Activated CD8-positive, alpha-beta T cell treated with anti-CD3 and anti-CD28 coated beads, Interleukin-2, amount 10 ng/mL, durations not matched to agents 7 days and 5 days (primary cell): ENCODE measurements at places on chromosomes 16 and 17.

DNA sequence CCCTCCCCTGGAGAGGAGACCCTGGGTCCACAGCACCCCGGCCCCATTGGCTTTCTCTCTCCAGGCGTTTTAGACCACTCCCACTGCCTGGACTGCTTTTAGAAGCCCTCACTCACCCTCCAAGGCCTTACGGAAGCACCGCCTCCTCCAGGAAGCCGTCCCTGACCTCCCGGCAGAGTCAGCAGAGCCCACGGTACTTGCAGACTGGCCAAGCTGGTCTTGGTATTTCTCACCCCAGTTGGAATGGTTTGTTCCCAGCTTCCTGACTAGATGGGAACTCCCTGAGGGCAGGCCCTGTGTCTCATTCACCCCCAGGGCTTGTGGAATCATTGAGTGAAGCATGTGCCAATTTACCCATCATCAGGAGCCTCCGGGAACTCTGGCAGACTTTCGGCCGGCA lies 9.2 kb downstream of the SCGB1C2 start:
- no peak for DNase-seq

- DNase-seq = no peak
Measured at GRCh38 chr17:41334385-41335305, 16.0 kb downstream of the KRT33A start.

- DNase-seq = no peak
Measured at GRCh38 chr17:66923886-66924285, 40.6 kb upstream of the CACNG4 start.

- DNase-seq = no peak
Measured at GRCh38 chr17:38563362-38564253, 42.1 kb downstream of the SRCIN1 start.

- DNase-seq = no peak
Measured at GRCh38 chr17:45306623-45307022, 10.2 kb downstream of the MAP3K14 start.

DNA sequence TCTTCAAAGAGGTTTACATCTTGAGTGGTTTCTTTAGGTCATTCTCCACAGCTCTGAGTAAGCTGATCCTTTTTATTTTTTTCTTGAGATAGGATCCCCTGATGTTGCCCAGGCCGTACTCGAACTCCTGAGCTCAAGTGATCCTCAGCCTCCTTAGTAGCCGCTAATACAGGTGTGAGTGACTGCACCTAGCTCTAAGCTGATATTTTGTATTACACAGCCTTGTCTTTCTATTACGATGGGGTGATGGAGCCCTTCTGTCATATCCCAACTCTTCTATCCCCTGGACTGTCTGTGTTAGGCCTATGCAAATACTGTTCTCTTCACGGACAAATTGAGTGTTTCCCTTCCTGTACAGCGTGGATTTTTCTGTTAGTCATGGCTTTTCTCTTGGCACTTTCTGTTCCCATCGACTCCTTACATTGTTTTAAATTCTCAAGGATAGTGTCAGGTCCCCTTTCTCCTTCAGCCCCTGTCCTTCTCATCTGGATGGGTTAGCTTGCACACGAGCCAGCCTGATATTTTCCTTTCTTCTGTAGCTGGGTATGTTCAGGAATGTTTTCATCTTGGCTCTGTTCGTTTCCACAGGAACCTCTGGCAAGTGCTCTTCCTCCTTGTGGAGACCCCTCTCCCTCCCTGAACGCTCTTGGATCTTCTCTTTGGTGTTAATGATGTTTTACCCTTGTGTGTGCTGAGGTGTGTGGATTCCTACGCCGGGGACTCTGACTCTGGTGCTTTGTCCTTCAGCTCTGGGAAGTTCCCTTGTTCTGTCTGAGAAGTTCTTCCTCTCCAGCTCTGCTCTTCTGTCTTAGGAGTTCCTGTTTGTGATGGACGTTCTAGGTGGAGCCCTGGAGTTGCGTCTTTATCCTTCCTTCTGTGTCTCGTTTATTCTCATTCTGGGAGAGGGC lies 2.3 kb downstream of the BANP start:
- DNase-seq = no peak

DNA sequence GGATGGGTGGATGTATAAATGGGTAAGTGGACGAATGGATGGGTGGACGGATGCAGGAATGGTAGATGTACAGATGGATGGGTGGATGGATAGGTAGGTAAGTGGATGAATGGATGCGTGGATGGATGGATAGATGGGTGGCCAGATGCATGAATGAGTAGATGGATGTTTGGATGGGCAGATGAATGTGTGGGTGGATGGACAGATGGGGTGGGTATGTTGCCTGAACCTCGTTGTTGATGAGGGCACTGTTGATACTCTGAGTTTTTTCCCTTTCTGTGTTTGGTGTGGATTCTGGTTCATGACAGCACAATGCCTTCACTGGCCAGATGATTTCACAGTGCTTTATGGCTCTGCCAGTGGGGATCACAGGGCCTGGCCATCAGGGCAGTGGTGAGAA lies 208.3 kb downstream of the NPIPB11 start:
- DNase-seq = no peak

DNA sequence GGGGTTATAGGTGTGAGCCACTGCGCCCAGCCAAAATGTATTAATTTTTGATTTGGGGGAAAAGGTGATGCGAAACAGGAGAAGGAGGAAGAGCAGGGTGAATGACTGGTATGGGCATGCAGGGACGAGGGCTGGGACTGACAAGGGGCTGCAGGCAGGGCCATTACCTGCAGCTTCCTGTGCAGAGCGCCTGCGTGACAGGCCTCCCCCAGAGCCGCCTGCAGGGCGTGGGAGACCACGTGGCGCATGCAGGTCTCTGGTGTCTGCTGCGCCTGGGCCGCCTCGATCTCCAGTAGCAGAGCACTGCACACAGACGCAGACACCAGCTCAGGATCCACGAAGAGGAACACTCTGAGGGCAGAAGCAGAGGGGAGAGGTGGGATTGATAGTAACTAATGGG lies 32.4 kb downstream of the PIK3R6 start:
- DNase-seq = no peak

DNA sequence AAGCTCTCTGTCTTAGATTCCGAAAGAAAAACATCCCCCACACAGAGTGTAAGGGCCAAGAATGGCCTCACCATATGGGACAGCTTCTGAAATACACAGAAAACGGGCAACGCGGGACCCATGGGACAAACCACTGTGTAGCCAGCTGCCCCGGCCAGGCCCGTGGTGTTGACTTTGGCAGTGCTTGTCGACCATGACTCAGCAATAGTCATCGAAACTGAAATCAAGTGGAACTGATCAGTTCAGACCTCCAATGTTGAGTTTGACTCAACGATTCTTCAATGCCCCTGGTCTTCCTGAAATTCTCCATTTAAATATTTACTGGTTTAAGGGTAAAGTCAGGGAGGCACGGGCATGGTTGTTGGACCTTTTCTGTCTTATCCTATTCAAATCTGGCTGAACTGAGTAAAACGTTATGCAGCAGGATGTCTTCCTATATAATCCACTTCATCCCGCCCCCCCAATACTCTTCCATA lies 27.5 kb downstream of the ZFHX3 start:
- DNase-seq = no peak
